ENCODE measurements at places on chromosomes 16 and 17.

GRCh38 chr17:59124665-59125064, 18.0 kb upstream of the TRIM37 start:
- no peak for DNase-seq

GRCh38 chr17:74738051-74738996, 1.3 kb downstream of the RAB37 start:
- no peak for DNase-seq

DNA sequence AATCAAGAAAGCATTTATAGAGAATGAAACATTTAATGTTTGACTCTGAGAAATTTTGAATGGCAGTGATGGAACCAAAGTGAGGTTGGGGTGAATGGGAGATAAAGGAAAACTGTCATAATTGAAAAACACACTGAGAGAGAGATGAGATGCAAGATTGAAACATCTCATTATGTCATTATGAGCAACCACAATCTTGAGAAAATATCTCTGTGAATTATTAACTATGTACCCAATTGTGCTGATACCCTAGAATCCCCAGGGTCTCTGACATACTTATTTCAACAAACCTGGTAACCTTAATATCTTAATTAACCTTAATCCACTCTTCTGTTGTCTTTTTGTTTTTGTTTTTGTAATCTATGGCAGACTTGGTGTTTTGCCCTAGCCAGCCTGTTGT, 143.5 kb upstream of the HLF start:
- no peak for DNase-seq

GRCh38 chr17:20266806-20267458, 200.4 kb downstream of the LGALS9B start:
- DNase-seq: no peak

GRCh38 chr16:84295203-84295860, 654 bp downstream of the WFDC1 start:
- no peak for DNase-seq

DNA sequence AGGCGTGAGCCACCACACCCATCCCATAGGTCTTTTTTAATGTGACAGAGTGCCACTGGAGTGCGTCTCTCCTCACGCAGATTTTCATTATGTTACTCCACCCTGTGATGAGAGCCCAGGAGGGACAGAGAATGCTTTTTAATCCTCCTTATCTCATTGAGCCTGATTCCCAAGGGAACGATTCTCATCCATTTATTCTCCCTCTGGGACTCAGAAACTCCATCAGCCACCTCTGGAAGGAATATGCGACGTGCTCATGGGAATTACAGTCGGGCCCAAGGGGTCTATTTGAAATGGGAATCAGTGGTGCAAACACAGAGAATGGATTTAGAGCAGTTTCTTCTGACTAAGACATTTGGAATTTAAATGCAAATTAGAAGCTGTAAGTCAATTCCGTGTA, 155.9 kb upstream of the HSBP1 start:
- no peak for DNase-seq

- DNase-seq: no peak
Observed at GRCh38 chr16:67893743-67894399, 817 bp downstream of the PSKH1 start.
